ENCODE measurements at places on chromosomes 5 and 9.

GRCh38 chr9:95009459-95009858 lies 283.0 kb downstream of the AOPEP start:
- ATAC-seq, result no peak

DNA sequence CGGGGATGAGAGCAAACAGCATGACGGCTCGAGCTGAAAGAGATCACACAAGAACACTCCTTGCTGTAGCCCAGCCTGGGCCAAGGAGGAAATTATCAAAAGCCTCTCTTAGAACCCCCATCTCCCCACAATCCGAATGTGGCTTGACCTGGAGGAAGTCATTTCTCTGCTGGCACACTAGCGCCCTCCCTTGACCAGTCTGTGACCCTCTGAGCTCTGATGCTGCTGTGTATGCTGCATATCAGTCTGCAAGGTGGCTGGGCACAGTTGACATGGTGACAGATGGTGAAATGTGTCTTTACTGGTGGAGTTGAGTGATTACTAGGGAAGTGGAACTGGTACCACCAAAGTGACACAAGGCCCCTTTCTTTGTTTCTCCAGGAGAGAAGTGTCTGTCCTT lies 3.3 kb downstream of the SLC46A2 start:
- no peak for ATAC-seq

DNA sequence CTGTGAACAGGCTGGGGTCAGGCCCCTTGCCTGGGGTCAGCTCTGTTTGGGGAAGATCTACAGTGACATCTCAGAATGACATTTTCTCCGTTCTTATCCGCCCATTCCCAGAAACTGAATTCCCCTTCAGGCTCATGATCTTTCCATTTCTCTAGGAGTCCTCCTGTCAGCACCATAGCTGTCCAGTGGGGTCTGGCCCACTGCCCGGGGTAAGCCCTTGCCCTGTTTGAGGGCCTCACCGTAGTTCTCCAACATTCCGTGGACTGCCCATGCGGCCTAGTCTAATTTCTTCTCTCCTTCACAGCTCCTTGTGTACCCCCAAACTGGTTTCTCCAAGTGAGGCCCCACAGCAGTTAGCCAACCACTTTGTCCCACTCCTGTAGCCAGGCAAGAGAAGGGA lies 68.4 kb downstream of the ENTREP1 start:
- ATAC-seq, result no peak

GRCh38 chr5:75460942-75461610 lies 50.4 kb downstream of the CERT1 start:
- ATAC-seq, result no peak

DNA sequence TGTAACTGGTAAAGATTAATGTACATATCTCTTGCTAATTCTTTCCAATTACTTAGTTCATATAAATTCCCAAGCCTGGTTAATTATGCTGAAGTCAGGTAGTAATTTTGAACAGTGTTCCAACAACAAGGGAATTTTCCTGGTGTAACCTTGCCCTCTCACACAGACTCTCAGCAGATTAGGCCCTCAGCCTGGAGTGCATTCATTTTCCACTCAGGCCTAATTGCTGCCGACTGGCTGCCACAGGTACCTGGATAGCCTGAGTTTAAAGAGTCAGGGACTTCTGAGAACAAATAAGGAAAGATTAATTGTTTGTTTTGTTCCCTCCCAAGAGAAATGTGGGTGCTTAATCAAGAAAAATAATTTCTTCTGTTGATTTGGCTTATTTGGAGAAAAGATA lies 71.4 kb downstream of the PPIC start:
- ATAC-seq, result no peak

DNA sequence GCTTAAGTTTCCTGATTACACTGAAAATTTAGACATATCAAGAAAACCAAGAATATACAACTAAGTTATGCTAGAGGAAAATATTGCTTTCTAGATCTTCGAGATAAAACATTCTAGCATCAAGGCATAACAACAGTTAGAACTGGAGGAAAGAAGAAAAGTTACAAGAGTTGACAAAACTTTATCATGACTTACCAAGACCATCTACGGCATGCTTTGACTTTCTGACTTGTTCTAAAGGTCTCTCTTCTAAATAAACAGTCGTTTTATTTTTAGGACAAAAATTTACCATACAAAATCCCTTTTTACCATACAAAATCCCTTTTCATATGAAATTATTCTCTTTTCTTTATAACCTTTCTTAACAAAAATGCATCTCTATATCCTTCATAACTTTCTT lies 1110.1 kb upstream of the CDH10 start:
- ATAC-seq, result no peak

DNA sequence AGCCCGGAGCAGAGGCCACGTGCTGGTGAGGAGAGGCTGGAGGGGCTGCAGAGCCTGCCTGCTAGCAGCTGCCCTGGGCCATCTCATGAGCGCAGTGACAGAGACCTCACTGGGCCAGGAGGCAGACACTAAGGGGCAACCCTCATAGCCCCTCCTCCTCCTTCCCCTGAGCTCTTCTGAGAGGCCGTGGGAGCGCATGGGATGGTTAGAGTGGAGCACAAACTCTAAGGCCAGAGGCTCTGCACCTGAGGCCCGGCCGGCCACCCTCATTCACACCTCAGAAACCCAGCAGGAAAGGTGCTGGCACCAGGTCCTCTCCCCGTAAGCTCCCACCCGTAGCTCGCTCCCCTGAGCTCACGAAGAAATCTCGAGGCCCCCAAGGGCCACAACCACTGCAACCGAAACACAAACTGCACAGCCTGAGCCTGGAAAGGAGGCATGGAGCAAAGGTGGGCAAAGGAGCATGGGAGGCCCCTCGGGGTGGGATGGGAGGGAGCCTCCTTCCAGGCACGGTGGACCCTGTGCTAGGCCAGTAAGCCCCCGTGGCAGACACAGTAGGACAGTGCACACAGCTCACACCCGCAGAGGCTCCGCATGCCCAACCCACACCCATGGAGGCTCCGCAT lies 17.7 kb downstream of the CAMSAP1 start:
- ATAC-seq, result no peak

GRCh38 chr5:108728566-108729241 lies 19.0 kb upstream of the FER start:
- no peak for ATAC-seq

DNA sequence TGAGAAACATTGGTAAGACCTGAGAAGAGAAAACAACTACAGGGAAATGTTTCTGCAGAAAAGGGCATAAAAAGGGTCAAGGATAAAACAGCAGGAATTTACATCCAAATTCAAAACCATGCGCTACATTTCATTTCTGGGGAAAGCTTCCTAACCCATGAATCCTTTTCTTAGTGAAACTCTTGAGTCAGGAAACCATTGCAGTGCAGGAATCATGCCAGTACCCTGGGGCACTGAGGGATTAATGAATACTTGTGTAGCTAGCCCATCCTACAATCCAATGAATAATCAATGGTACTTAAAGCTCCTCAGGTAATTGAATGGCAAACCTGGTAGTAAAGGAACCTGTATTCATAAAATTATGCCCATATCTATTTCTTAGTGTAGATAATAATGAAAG lies 580.5 kb downstream of the TLE1 start:
- no peak for ATAC-seq

GRCh38 chr9:105698348-105698870 lies 4.1 kb downstream of the TMEM38B start:
- no peak for ATAC-seq

DNA sequence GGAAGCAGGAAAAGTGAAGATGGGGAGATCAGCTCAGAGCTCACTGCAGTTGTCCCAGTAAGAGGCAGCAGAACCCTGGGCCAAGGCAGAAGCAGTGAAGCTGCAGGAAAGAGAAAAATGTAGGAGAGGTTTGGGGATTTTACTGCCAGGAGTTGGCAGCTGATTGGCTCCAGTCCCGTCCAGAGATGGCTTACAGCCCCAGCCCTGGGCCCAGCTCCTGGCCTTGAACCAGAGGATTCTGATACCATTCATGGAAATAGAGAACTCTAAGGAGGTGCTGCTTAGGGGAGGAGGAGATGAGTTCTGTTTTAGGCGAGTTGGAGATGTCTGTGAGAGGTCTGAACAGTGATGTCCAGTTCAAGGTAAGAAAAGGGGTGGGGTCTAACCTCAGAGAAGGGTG lies 4.6 kb downstream of the MORN5 start:
- ATAC-seq, result no peak

DNA sequence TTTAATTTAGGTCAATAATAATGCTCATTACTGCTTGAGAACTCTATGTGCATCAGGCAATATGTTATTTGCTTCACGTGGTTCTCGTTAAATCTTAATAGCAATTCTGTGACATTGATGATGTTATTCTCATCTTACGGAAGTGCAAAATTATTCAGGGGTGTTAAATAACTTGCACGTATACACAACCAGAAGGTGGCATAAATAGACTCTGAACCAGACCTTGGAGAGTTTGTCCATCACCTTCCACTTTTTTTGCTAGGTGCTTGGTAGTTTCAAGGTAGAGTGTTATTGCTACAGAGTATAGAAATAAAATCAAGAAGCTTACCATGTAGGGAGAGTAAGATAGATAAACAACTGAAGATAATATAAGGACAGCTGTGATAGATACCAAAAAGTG lies 23.6 kb upstream of the TNFAIP8 start:
- ATAC-seq, result no peak

GRCh38 chr5:179607160-179607931 lies 16.1 kb downstream of the HNRNPH1 start:
- ATAC-seq, result no peak

DNA sequence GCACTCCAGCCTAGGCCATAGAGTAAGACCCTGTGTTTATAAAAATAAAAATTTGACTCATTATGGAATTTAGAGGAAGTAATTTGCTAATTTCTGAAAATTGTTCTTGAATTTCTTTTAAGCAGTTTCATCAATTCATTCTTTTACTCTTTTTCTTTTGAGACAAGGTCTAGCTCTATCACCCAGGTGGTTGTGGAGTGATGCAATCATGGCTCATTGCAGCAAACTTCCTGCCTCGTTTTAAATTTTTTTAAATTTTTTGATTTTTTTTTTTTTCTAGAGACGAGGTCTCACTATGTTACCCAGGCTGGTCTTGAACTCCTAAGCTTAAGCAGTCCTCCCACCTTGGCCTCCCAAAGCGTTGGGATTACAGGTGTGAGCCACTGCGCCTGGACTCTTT lies 3.1 kb upstream of the CAMLG start:
- no peak for ATAC-seq

- no peak for ATAC-seq
Observed at GRCh38 chr9:21324047-21324446, 11.2 kb downstream of the KLHL9 start.

GRCh38 chr5:1038417-1039209 lies 30.0 kb downstream of the NKD2 start:
- no peak for ATAC-seq

Measured in gastroesophageal sphincter (tissue), 4 donors.